HEK293T (cell line): ENCODE measurements at places on chromosomes 4 and X.
A peak's percentile ranks its signal among the peaks of the same experiment; 100 is the strongest.

DNA sequence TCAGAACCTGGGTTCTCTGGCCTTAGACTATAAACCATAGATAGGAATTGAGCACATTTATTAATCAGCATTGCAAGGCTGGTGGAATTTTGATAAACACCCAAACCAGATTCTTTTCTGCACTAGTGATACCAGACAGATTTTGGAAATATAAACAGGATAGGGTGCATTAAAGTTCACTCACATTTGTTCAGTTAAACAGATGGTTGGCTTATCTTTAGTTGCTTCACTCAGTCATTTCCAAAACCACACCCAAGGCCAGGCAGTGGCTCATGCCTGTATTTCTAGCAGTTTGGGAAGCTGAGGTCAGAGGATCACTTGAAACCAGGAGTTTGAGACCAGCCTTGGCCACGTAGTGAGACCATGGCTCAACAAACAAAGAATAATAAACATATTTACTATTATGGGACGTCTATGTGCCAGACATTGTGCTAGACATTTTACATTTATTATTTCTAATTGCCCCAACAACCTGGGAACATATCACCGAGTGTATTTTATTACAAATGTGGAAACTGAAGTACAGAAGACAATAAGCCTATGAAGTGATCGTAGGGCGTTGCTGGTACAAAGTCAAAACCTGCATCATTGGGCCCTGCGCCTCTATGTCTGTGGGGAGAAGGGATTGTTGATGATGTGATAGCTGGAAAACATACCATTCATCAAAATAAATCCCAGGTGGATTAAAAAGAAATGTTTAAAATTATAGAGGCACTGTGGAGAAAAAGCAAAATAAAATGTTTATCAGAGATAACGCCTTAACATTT is 15.0 kb downstream of the ADD1 start:
- DNase-seq = no peak

DNA sequence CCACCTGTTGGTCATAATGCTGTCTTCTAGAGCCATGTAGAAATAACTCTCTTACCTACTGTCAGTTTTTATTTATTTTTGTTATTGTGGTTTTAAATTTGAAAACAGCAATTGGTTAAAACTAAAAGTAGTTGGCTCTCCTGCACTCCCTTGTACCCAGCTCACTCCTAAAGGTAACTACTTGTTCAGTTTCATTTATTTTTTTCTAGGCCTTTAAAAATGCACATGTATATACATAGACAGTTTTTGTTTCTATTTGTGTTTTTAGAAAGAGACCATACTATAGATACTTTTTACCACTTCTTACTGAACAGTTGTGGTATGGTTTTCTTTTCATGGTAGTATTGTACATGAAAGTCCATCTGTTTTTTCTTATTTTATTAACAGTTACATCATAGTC is 16.8 kb downstream of the SMAD1 start:
- DNase-seq = no peak

DNA sequence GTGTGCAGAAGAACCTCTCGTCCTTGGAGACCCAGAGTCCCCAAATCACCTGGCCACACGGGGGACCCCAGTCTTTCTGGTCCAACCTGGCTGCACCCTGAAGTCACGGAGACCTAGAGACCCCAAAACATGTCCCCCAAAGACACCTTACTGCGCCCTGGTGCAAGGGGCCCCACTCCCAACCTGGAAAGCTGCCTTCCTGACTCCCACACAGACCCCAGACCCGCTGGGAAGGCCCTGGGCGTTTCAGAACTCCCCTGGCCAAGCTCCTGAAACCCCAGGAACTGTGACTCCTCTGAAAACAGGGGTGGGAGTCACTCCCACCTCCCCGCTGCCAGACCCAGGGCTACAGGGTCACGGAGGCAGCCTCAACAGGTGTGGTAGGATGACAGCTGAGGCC is 12.7 kb upstream of the SHOX start:
- no peak for DNase-seq

GRCh38 chr4:163493643-163494359 is 689 bp upstream of the TMA16 start:
- DNase-seq = no peak

- no peak for DNase-seq
Measured at GRCh38 chrX:153814591-153815315, 15.6 kb downstream of the PDZD4 start.

DNA sequence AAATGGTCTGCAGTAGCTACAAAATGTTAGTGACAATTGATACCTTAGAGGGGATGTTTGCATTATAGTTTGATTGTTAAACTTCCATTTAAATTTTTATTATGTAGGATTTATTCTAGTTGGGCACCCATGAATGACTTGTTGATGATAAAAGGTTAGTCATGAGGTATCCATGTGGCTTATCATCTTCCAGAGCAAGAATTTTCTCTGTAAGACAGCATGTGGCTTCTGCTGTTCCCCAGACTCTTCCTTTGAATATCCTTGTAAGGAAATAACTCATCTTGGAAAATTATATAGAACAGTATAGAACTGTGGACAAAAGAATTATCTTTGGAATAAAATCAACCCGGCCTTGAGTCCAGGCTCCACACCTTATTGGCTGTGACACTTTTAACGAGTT is 40.1 kb upstream of the KLHL8 start:
- DNase-seq = no peak

DNA sequence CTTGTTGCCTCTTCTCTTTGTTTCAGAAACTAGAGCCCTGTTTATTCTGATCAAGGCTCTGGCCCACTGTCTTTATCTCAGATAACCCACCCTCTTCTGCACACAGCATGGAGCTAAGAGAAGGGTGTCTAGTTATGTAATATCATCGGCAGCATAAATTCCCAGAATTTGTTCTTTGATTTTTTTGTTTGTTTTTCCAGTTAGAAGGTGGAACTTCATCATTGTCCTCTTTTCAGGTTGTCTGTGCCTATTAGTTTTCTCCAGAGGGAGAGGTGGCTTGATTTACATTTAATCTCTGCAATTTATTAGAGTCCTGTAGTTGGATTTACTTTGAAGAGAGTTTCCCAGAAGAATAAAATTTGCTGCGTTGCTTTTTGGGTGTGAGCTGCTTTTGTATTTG is 15.2 kb upstream of the F11 start:
- DNase-seq = no peak

GRCh38 chr4:139896091-139896604 is 230.5 kb downstream of the MGST2 start:
- DNase-seq = no peak

- no peak for DNase-seq
Measured at GRCh38 chr4:14168919-14169318, 541.4 kb upstream of the BOD1L1 start.

GRCh38 chrX:68931345-68931744 is 102.5 kb downstream of the EFNB1 start:
- DNase-seq = no peak

GRCh38 chr4:26192899-26193869 is 127.6 kb upstream of the RBPJ start:
- DNase-seq = no peak

GRCh38 chrX:120365968-120366367 is 4.1 kb downstream of the ATP1B4 start:
- no peak for DNase-seq

DNA sequence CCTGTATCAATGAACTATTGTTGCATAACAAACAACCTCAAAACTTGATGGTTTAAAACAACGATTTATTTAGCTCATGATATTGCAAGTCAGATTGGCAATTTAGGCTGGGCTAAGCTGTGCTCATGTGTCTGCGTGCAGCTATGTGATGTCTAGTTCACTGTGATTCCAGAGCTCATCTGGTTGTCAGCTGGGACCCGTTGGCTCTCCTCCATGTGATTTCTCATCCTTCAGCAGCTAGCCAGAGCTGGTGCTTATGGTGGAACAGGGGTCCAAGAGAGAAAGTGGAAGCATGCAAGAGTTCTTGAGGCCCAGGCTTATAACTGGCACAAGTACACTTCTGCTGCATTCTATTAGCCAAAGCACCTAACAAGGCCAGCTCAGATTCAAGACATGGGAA is 28.8 kb upstream of the TRPC3 start:
- DNase-seq = no peak

GRCh38 chrX:110915111-110915510 is 119.5 kb upstream of the CHRDL1 start:
- DNase-seq = no peak

DNA sequence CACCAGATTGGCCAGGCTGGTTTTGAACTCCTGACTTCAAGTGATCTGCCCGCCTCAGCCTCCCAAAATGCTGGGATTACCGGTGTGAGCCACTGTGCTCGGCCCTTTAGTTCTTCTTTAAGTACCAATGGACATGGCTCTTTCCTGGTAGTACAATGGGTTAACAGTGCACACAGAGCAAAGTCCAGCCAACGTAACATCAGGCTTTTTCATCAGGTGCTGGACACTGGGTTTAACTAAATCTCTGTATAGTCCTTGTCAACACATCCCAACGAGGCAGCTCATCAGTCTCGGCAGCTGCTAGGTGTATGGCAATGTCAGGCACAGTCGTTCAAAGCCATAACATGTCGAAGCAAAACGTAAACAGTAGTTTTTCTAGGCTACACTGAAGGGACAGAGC is 93.8 kb downstream of the HDAC8 start:
- no peak for DNase-seq

DNA sequence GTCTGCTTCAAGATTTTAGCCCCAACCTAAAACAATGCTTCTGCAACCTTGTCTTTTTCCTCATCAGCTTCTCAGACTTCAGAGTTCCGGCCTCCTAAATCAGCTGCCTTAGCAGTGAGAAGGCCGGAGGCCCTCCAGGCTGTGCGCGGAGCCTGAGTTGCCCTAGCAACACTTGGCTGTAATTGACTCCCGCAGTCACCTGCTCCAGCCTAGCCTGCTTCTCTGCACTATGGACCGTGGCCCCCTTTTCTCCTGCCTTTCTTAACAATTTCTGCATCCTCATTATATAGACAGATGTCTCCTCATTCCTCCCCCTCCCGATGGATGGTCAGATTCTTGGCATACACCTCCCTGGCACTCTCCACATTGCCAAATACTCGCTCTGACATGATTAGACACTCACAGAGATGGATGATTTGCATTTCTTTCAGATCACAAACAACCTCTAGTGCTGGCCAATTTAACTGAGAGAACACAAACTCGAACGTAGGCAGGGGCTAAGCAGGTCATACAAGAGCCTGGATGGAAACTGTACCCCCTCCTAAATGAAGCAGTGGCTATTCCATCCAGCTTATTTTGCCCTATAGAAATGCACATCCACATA is 9.5 kb upstream of the HUWE1 start:
- DNase-seq = peak; percentile 20

DNA sequence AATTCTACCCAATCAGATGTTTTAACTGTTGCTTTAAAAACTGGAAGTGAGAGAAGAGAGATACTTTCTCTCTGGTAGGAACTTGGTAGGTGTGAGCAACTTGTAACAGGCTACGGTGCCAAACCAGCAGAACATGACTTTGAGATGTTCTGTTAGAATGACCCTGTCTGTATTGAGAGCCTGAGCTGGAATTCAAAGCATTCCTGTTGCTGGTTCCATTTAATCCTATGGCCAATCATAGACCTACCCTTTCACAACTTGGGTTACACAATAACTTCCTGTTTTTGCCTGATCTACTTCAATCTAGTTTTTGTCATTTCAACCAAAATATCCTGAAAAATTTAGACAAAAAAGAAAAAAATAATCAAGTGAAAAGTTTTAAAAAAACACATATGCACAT is 1.7 kb upstream of the PRRG1 start:
- DNase-seq = no peak

- no peak for DNase-seq
Measured at GRCh38 chr4:86521373-86521969, 72.6 kb upstream of the PTPN13 start.

DNA sequence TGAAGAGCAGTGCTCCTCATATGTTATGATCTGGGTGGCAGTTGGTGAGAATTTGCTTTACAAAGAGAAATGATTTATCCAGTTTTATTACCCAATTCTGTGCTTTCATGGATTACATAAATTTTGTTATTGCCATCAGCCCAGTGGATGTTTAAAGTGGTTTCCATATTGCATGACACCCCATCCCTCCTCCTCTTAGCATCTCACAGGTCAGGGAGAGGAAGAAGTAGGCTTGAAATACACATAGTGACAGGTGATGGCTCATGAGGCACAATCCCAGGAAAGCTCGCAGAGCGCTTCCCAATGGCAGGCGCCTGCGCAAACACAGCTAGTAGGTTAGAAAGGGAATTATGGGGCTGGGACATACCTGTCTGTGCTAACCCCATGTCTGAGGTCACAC is 47.7 kb upstream of the GATB start:
- DNase-seq = no peak

- DNase-seq = no peak
Measured at GRCh38 chr4:3212391-3213105, 36.4 kb upstream of the MSANTD1 start.

- DNase-seq = no peak
Measured at GRCh38 chrX:56382278-56382677, 150.1 kb downstream of the KLF8 start.

GRCh38 chrX:129678614-129679195 is 23.9 kb upstream of the APLN start:
- no peak for DNase-seq

GRCh38 chr4:22416403-22416802 is 99.5 kb downstream of the ADGRA3 start:
- DNase-seq = no peak

- DNase-seq = no peak
Measured at GRCh38 chrX:115226929-115227328, 7.0 kb downstream of the LRCH2 start.

DNA sequence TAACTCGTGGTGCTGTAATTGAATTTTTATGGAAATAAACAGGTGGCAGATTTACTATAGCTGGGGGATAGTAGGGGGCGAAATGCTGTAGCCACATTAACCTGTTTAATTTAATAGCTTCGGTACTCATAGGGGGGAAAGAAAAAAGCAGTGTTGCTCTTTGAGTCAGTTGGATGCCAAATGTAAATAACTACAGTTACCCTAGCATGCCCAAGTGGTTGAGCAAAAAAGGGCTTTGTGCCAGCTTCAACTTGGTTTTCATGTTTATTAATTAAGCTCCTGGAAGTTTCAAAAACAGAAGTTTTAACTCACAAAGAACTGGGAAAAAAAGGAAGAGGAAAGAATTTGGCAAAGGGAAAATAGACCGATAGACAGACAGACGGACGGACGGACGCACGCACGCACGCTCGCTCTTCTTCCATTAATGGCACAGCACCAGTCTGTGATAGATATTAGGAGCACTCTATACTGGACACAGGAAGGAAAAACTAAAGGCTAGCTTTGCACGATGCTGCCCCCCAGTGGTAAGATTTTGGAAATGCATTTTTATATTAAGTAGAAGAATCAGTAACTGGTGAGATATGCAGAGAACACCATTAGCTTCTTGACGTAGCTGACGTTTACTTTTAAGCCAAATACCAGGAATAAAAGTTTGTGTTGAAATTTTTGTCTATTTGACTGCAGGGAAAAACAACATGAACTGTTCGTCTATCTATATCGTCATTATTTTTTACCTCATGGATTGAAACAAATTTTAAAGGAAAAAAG is 151.8 kb downstream of the SLC7A11 start:
- peak; percentile 74 for DNase-seq

DNA sequence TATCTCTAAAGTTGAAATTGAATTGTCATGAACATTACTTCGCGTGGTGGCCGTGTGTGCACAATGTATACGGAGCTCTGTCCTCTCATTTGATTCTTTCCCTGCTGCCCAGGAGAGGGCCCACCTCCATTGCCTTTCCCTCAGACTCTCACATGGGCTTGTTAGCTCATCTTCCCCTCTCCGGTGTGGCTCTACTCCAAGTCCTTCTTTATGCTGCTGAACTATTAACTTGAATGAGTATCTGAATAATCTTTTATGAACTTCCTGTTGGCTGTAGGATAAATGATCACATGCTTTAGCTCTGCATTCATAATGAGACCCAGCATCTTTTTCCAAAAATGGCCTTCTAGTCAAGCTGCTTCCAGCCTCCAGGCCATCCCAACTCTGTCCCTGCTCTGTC is 68.8 kb upstream of the CLNK start:
- DNase-seq = no peak

- DNase-seq = no peak
Measured at GRCh38 chrX:44253575-44253942, 89.9 kb downstream of the EFHC2 start.
